ENCODE measurements at places on chromosomes 3 and 15.

DNA sequence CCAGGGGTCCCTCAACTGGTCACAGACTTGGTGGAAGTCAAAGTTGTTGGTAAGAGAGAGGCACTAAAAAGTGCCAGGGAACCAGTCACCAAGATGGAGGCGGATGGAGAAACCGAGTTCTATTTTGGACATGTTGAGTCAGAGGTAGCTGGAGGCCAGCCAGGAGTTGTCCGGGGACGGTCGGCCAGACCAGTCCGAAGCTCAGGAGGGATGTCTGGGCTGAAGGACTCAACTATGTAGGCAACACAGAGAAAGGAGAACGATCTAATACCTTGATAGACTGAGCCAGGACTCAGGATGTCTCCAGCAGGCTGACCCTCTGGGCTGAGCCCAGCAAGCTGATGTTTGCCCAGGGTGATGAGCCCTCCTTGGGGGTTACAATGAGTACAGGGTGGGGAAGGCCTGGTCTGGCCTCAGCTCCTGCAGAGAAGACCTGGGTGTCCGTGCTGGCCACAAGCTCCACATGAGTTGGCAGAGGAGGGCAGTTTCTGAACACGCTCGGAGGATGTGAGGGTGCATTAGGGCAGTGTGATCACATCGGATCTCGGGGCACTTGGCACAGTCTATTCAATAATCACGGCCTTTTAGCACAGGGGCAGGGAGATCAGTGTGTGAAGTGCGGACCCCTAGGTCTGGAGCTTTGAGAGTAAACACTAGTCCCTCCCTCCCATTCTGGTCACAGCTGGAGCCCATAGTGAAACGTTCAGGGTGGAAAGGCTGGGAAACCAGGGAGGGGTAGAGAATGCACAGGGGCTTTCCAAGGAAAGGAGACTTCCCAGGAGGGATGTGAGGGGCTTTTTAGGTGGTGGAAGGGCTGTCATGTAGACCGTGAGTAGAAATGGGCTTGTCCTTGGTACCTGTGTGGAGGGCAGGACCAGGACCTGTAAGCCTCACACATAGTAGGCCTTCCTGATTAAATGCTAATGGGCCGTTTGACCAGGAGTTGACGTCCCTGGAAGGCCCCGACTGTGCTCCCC is 111.9 kb downstream of the ETFA start:
- no peak for DNase-seq

DNA sequence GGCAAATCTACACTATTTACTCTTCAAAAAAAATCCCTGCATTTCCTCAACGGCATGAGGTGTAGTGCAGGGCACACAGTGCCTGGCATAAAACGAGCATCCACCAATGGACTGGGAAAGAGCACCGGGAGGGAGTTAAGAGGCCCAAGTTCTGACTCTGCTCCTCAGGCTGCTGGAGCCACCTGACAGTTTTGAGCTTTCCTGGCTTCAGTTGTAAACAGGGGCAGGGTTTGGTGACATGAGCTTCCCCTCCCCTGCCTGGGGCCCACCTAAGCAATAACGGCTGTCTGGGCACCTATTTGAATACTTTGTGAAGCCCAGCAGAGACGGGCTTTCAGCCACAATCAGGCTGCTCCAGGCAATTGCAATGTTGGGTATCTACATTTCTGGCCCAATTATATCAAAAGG is 16.4 kb downstream of the CA12 start:
- DNase-seq, result no peak

DNA sequence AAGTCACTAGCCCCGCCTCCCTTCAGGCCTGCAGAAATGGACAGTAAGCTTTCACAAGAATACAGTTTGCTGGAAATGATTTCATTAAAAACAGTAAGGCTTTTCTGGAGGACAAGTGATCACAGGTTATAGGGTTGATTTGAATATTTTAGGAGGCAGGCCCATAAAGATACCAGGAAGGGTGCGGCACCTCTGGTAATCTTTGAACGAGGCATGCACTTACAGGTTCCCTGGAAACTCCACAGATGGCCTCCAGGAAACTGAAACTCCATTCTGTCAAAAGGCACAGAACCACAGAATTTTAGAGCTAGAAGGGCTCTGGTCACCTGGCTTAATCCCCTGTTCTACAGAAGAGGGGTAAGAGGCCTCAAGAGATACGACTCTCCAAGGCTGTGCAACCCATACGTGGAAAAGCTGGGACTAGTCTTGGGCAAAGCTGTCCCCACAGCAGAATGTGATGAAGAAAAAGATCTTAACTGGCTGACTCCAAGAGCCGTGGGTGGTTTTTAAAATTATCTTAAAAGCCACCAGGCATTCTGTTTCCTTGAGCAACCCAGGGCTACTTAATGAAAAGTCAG is 1.2 kb downstream of the STARD5 start:
- DNase-seq, result no peak

DNA sequence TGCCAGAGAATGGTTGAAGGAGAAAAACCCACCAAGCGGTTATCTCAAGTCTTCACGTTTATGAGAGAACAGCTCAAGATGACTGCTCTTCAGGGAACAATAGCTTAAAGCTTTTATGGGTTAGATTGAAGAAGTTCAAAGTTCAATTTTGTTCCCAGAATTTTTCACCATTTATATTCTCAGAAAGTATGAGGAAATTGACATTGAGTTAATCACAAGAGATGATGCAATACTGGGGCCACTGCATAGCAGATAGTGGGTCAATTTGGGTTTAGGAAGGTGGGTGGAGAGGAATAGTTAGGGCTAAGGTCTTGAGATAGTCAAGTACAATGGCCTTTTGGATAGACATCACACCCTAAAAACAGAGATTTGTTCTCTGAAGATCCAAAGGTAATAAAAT is 539.3 kb downstream of the SQOR start:
- DNase-seq, result no peak

GRCh38 chr15:66899555-66900350 is 165.6 kb upstream of the SMAD3 start:
- no peak for DNase-seq

GRCh38 chr3:112047264-112047663 is 12.7 kb downstream of the TMPRSS7 start:
- no peak for DNase-seq

DNA sequence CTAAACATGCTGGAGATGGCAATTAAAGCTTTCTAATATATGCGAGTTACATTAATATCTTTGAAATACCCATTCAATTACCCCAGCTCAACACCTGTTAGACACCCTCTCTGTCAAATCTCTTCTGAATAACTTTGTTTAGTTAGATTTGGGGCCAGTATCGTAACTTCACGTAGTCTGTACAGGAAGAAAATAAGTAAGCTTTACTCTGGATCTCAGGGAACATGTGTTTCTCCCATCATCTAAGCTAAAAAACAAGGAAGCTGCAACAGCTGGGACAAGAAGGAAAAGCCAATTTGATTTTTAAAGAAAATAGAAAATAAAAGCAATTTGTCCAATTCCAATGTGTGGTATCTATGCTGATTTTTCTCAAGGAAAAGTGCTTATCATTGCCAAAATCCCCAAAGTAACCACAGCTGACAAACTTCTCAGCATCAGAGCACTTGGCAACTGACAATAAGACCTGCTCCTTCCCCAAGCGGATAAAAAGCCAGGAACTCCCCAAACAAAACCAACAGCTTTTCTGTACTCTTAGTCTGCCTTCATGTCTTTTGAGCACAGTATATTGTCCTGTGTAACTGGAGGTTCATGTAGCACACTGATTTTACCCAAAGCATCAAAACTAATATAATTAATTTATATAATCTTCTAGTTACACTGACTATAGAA is 279.1 kb downstream of the ZBTB20 start:
- no peak for DNase-seq

DNA sequence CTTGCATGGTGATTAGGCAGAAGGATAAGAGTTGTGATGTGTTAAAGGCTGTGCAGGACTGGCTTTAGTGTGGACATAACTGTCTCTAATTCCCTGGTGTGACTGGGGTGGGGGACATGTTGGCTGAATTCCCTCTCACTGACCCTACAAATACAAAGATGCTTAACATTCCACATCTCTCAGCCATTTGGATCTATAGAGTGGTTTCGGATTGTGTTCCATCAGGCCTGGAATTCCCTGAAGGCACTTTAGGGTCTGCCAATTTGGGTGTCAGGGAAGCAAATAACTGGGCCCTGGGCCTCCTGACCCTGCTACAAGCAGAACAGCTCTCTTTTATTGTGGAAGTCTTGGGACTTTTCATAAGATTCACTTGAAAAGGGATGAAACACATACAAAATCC is 56.2 kb downstream of the ARHGEF26 start:
- DNase-seq, result no peak

DNA sequence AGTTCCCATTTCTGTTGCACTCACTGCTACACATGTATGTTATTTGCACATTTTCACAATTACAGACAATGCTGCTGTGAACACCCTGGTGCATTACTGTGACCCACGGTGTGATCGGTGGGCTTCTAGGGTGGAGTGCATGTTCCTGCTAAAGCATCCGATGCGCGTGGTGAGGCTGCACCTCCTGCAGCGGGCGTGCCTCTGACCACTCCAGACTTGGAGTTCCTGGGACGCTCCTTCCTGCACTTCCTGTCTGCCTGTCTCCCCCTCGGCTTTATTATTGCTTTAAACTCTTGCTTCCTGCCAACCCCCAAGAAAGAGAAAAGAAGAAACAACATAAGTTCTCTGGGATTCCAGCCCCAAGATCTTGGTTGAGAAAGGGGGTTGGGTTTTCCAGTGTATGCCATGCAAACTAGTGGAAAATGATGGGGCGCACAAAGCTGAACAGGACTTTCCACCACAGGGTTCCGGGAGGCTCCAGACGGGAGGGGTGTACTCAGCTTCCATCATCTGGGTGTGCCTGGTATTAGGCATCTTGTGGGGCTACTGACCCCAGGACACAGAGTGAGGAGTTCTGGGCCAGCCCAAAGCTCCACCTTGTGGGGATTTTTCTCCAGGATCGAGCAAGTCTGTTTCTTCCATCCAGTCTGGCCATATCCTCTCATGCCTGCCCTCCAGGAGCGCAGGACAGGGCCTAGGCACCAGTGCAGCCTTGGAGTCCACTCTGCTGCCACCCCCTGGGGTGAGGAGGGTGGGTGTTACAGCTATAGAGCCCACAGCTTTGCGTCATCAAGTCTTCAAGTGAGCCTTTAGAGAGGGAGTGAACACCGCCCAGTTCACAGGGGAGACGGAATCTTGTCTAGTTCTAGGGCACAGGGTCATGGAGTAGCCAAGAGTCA is 11.2 kb downstream of the RPL32 start:
- DNase-seq, result no peak

- no peak for DNase-seq
Measured at GRCh38 chr15:69190504-69190903, 30.1 kb downstream of the GLCE start.

DNA sequence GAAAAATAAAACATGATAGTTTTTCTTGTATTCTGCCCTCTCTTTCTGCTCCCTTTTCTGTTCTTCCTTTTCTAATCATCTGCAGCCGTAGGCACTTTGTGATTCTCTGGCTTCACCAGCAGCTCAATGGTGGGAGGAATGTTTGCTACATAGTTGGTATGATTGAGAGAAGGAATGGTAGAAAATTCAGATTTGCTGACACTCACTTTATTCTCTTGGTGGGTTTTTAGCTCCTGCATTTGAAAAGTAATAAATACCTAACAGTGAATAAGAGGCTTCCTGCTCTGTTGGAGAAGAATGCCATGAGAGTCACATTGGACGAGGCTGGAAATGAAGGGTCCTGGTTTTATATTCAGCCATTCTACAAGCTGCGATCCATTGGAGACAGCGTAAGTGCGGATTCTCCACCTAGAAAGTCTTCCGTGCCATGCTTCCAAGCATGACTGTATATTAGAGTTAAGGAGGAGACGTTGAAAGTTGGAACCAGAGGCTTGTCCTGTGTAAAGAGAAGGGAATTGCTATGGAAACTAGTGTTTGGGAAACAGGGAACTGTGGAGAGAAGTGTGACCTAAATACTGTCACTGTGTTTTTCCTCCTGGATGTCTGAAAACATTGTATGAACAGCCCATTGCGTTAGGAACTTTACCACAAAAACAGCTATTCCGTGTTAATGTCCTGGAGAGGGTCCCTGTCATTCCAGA is 148.9 kb downstream of the ITPR1 start:
- DNase-seq, result no peak

- DNase-seq, result no peak
Measured at GRCh38 chr3:183564046-183564445, 8.5 kb upstream of the KLHL6 start.

Data from CD4-positive, alpha-beta T cell treated with Interleukin-1 beta for 1 hour (primary cell).